ENCODE measurements at places on chromosomes 7 and 10. TPM values are rescaled to one million over a fixed set of nuclear protein-coding genes. Genes with fewer than 3 reads are reported as not detected.

GRCh38 chr10:76082956-76083355 lies 651.5 kb downstream of the LRMDA start:
- DNase-seq, result no peak

- DNase-seq, result peak; percentile 94
These were observed at the start of gene PCLO for GRCh38 chr7:83162402-83163256. PCLO (minus strand) TSS chr7:83162884; CDS start chr7:83162592, 292 bp downstream.

DNA sequence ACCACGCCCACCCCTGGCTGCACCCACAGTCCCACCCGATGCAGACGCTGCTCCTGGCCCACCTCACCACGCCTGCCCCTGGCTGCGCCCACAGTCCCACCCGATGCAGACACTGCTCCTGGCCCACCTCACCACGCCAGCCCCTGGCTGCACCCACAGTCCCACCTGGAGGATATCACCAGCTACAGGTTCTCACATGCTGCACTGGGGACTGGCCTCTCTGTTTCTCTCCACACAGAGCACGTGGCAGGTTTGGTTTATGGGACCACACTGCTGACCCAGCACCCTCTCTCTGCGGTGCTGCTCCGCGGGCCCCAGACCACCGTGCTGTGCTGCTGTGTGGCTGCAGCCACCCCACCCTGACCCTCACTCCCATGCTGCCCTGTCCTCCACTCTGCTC lies 120.9 kb downstream of the VIPR2 start:
- DNase-seq, result no peak

DNA sequence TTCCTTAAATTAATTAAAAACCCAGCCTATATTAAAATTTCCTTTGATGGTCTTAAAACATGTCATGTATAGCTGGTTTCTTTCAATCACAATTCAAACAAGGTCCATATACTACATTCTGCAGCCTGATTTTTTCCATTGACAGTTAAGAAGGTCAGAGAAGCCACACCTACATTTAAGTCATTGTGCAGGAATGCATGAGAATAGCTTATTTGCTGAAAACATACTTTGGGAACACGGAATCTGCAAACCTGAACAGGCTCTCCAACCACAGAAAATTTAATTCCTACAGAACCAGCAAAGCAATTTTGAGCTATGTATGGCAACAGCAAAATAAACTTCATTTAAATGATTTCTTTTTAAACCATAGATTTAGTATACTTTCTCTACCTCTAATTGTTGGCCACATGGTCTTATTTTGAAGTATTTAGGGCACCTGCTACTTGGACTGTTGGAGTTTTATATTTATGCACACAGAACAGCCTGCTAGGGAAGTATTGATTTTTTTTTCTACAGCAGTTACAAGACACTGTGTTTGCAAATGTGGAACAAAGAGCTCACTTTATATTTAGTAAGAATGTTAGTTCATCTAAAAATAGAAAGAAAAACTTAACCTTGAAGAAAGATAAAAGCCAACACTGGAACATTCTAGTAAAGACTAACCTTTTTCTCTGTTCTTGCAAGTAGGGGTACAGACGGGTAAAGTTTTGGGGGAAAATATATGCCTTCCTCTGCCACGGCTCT lies 240.9 kb upstream of the IMMP2L start:
- no peak for DNase-seq

DNA sequence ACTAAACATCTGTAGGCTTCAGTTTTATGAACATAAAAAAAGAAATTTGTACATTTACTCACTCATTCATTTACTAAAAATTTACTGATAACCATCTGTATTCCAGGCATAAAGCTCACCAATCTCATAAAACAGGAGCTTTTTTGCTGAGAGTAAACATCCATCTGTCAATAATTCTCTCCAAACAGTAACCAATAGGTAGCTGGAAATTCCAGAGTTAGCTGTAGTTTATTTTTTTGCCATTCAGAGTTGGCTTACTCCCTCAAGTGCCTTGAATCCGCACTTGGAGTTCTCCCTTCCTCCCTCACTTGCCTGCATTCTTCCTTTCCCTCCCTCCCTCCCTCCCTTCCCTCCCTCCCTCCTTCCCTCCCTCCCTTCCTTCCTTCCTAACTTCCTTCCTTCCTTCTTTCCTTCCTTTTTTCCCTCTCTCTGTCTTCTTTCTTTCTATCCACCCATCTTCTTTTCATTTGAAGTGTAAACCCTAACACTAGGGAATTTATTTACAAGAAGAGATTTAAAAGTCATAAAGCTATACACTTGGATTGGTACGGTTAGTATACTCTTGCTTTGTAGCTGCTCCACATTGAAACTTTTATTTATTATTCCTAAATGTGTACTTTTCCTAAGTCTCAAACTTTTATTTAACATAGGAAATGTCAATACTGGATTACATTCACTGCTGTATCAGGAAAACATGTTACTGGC lies 44.6 kb upstream of the BICC1 start:
- DNase-seq, result no peak

GRCh38 chr10:68137171-68137570 lies 27.9 kb downstream of the MYPN start:
- DNase-seq, result no peak

- DNase-seq, result no peak
These were observed 132.6 kb downstream of the CUL2 start for GRCh38 chr10:34957531-34957930.

DNA sequence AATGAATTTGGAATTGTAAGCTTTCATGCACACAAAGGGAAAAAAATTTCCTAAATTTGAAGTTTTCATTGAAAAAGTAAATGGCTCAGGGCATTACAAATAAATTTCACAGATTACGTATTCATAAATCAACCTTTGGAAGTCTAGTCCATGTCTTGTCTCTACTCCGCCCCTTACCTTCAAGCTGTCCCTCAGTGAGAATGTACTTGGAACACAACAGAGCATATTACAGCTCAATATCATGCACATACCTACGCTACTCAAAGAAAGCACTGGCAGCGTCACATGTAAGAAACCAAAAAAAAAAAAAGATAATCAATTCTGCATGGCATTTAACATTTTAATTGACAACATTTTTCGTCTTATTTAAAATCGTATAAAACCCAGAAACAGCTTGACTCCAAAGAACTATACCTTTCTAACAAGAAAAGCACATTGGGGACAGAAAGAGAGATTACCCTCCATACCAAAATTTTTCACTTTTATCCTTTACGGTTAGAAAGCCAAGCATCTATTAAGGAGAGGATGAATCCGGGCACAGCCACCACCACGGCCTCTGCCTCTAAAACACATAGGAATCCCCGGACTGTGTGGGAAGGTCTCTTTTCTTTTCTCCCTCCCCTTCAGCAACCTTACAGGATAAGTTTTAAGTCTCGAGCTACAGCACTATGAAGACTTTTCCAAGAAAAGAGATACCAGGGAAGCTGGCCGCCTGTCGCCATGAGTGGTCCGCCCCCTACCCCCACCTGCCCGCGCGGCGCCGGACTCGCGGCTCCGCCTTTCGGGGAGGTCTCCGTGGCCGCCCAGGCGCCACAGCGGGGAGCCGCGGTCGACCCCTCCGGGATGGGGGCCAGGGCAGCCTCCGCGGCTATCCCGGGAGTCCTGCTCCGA lies 1.1 kb downstream of the JMJD1C start:
- DNase-seq, result no peak

DNA sequence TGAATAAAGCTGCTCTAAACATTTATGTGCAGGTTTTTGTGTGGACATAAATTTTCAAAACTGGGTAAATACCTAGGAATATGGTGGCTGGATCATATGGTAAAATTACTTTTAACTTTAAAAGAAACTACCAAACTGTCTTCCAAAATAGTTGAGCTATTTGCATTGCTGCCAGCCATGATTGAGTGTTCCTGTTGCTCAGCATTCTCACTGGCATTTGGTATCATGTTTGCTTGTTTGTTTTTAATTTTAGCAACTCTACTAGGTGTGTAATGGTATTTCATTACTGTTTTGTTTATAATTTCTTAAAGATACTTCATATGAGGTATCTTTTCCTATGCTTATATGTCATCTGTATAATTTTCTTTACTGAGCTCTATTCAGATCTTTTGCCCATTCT lies 143.2 kb downstream of the POLR1F start:
- no peak for DNase-seq

The SPDYE2 gene
- not detected for total RNA-seq

The TACR2 gene
- not detected for total RNA-seq

The HOXA4 gene
- 55.9 TPM for total RNA-seq

The DAGLB gene
- total RNA-seq, result 24.3 TPM

The SPDYE9 gene
- total RNA-seq, result 0.18 TPM

- DNase-seq, result no peak
These were observed 12.8 kb upstream of the PROSER2 start for GRCh38 chr10:11810313-11810766.

- no peak for DNase-seq
These were observed 66.5 kb downstream of the VPS50 start for GRCh38 chr7:93298671-93299070.

Data from mesothelial cell of epicardium (in vitro differentiated cells).